ENCODE measurements at places on chromosomes 2 and 18.

- DNase-seq, result no peak
Measured at GRCh38 chr2:206160125-206160806, 571 bp downstream of the EEF1B2 start.

DNA sequence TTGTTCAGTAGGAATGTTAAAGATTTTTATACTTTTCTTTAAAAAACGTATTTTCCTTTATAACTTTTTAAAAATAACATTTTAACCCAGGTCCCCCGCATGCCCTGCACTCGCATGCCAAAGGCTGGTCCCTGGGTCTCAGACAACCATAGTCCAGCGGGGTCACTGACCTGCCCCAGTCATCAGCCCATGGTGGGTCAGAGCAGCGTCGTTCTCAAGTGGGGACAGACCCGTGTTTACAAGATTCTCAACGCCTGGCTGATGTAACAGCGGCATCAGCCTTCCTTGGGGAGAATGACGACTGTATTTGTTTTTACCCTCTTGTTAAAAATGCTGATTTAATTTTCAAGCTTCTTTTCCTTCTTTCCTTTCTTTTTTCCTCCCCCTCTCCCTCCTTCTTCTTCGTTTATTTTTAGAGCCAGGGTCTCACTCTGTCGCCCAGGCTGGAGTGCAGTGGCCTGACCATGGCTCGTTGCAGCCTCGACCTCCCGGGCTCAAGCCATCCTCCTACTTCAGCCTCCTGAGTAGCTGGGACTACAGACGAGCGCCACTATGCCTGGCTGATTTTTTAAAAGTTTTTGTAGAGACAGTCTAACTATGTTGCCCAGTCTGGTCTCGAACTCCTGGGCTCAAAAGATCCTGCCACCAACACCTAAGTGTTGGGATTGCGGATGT, 1.0 kb upstream of the EFHD1 start:
- DNase-seq, result no peak

GRCh38 chr2:173424886-173425285, 70.2 kb downstream of the CDCA7 start:
- DNase-seq, result peak; percentile 86

- no peak for DNase-seq
Measured at GRCh38 chr2:12141618-12142258, 395.3 kb downstream of the LPIN1 start.

GRCh38 chr2:160974803-160975202, 185.4 kb upstream of the TANK start:
- DNase-seq, result no peak

DNA sequence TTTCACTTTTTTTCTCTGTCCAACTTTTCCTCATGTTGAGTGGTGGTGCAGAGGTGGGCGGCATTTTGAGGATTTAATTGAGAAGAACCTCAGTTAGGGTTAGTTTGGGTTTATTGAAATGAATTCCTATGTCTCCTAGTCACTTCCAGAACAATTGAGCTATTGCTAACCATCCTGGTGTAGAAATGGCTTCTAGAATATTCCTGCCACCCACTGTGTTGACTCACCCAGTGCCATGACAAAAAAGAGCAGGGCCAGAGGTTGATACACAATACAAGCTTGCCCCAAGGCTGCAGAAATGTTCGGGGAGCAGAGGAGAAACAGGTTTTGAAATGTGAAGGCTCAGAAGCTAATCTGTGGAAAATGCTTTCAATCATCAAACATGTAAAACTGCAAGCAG, 167.1 kb upstream of the TRIB2 start:
- DNase-seq, result peak; percentile 56

GRCh38 chr18:47736376-47737140, 193.9 kb downstream of the SMAD2 start:
- no peak for DNase-seq

DNA sequence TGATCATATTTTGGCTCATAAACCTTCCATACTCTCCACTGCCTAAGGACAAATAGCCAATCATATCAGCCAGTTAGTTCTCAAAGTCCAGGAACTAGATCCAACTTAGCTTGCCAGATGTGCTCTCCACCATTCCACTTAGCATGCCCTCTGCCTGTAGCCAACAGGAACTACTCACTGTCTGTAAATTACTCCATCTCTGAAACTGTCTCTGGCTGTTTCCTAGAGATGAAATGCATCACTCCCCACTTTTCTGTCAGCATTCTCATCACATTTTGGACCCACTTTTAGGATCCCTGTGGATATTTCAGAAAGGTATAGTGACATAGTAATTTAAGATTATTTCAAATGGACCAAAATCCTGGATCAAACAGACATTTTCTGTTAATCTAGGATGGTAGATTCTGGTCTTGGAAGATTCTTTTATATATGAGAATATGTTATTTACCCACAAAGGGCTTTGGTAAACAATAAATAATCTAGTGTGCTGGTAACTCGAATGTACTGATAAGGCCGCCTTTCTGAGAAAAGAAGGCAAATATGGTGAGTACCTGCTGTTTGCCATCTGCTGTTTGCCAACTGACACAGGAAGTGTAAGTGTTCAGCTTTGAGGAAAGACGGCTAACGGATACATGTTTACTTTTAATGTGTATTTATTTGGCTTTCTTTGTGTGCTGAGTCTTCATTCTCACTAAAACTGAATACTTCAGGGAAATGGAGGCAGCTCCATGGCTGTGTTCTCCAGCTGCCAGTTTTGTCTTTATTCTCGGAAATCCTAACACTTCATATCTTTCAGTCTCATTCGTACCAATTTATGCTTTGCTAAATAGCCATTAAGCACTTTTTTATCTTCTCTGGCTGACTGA, 79.5 kb downstream of the EVA1A start:
- peak; percentile 28 for DNase-seq

DNA sequence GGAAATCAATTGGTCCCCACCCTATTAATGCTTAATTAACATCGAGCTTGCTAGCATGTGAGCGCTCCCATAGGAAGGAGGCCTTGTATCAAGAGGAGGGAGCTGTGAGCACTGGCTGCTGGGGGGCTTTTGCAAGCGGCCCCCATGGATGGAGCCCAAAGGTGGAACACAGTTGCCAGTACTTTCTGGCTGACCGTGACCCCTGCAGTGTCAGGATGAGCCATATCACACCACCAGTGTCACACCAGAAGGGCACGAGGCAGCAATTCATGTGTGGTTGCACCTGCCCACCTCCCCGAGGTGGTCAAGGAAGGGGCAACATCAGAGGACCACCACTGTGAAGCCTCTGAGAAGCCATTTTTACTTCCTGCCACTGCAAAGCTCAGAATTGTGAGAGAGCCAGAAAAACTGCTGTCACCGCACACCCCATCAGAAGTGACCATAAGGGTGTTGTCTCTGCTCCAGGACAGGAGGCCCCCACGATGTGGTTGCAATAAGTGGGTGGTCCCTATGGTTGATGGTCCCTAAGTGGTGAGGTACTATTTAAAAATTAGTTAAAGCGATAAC, 99.8 kb upstream of the RAB6C start:
- no peak for DNase-seq

GRCh38 chr2:65866148-65866547, 433.7 kb upstream of the SPRED2 start:
- DNase-seq, result no peak

DNA sequence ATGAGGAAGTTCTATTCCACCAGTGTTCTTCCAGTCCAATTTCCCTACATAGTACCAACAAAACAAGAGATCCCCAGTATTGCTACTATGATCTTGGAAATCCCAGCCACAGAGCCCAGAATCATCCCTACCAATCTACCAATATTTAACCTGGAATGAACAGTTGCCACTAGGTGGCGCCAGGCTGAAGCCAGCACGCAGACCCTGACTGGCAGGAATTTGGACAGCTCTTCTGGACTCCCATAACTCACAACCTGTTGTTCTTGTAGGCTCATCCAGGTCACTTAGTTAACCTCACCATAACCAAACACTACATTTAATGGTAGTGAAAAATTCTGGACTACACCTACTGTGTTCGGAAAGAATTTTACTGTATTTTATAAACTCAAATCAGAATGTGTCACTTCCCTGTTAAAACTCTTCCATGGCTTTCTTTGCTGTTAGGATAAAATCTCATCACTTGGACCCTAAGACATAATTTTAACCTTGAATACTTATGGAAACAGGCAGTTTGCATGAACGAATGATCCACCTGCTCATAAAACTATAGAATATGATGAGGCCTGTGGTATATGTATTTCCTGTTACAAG, 59.8 kb upstream of the SLC38A11 start:
- DNase-seq, result peak; percentile 57

DNA sequence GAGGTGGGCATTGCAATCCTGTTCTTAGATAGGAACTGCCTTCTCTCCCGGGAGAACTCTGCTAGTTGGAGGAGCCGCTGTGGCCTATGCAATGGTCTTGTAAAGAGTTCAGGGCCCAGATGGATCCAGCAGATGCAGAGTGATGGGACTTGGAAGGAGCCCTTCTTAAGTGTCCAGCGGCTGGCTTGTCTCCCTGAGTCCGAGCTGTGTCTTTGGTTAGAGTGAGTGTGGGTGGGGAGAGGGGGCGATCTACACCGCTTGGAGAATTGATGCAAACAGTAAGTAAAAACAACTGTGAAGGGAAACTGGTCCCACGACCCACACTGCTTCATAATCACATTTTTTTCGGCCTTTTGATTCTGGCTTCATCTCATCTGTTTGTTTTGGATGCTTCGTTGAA, 89.8 kb upstream of the CYRIA start:
- no peak for DNase-seq

GRCh38 chr2:230708204-230708603, 4.4 kb upstream of the CAB39 start:
- no peak for DNase-seq

DNA sequence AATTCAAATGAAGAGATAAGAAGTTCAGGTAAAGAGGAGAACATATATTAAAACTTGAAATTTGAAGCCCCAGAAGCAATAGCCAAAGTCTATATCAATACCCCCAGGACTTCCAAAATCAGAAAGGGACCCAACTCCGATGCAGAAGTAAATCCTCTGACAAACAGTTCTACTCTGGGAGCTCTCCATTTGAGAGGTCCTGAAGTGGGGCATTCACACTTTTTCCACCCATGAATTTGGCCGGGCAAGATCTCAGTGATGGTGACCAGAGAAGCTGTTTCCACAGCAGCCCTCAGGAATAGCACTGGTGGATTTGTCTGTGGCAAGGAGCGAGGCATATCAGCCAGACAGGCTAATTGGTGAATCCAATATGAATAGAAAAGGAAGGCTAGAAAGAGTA, 313.6 kb upstream of the MC4R start:
- DNase-seq, result no peak

DNA sequence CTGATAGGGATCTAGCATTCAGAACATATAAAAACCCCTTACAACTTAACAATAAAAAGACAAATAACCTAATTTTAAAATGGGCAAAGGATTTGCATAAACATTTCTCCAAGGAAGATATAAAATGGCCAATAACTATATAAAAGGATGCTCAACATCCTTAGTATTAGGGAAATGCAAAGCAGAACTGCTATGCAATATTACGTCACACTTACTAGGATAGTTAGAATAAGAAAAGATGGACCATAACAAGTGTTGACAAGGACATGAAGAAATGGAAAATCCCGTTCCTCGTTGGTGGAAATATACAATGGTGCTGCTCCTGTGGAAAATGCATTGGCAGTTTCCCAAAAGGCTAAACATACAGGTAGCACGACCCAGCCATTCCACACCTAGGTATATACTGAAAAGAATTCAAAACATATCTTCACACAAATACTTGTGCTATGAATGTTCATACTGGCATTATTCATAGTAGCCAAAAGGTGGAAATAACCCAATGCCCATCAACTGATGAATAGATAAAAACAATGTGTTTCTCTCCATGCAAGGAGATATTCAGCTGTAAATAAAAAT, 48.2 kb upstream of the REV1 start:
- no peak for DNase-seq

- DNase-seq, result no peak
Measured at GRCh38 chr2:172439911-172440310, 12.5 kb downstream of the ITGA6 start.

GRCh38 chr18:55265984-55266383, 306.7 kb upstream of the CCDC68 start:
- peak; percentile 85 for DNase-seq
